Esophagus squamous epithelium (tissue), 5 donors: ENCODE measurements at places on chromosomes 5 and 9.

DNA sequence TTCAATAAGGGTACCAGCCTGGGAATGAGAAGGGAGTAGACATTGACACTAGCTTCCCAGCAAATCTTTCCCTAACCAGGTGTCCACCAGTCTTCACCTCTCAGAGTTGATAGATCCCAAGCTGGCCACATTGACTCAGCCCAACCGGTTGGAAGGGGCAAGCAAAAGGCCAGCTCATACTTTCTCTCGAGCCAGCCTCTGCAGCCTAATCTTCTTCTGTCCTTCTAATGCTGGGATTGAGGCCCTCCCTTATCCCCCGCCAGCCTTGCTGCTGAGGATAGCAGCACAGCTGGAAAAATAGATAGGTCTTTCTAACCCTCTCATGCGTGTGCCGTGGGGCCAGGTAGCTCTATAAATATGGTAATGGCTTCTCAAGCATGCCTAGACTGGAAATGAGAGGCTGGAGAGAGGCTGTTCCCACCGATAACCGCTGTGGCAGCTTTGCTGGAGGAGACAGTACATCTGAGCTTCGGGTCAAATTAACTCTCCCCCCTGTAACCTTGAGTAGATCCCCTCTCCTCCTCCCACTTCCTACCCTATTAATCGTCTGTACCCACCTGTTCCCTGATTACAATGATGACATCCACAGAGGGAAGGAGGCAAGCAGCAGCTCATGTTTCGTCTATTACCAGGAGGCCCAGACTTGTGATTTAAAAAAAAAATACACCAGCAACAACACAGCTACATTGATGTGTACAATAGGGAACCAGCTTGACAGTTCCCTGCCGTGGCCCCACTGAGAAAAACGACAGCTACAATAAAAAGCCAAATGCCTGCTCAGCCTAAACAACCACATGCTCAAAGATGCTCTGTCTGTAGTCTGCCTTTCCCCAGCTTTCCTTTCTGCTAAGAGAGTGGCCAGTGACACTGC, 219.9 kb upstream of the BRINP1 start:
- DNase-seq: no peak

DNA sequence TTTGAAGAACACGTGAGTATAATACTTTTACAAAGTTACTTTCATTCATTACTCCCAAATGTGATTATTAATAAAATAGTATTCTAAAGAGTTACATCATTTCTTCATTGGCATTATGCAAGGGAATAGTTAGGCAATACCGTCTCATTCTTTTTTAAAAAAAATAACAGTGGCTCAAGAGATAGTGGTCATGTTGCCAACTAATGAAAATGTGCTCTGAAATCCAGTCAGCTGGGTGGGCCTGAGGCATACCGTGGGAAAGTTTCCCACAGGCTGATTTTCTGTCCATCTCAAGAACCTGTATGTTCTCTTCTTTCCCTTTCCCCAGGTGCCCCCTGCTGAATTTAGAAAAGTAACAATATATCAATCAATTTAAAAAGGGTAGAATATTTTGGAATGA, 40.8 kb upstream of the ROPN1L start:
- DNase-seq: no peak

- no peak for DNase-seq
Measured at GRCh38 chr9:122580360-122580759, 2.8 kb downstream of the OR1L8 start.

- DNase-seq: no peak
Measured at GRCh38 chr5:142869886-142870285, 99.7 kb downstream of the ARHGAP26 start.

GRCh38 chr9:111909444-111909843, 12.8 kb downstream of the UGCG start:
- DNase-seq: no peak

- no peak for DNase-seq
Measured at GRCh38 chr9:114790521-114790920, 15.3 kb downstream of the TNFSF15 start.
